ENCODE measurements at places on chromosomes 2 and 18. TPM values are rescaled to one million over a fixed set of nuclear protein-coding genes. Genes with fewer than 3 reads are reported as not detected.

DNA sequence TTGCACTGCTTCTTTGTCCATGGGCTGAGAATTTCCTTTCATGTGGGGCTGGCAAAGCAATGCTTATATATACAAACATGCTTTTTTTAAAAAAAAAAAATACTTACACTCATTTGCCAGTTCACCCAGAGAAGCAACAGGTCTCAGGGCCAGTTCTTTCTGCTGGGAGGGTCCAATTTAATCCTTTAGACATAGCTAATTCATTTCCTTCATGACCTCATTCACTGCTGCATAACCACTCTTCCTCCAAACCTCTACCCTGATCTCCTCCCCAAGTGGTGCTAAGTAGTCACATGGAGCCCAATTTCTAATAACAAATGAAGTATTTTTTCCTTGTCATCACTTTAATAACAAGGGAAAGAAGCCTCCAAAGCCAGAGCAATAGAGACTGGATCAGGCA lies 17.1 kb upstream of the TMEM178A start:
- H3K4me3 ChIP-seq, result no peak overlapping the region
- H3K27me3 ChIP-seq, result no peaks in the 10 kb centered on the region
- no peak overlapping the region for H3K27ac ChIP-seq
- no peaks in the 10 kb centered on the region for H3K4me1 ChIP-seq
- DNase-seq, result no peak

DNA sequence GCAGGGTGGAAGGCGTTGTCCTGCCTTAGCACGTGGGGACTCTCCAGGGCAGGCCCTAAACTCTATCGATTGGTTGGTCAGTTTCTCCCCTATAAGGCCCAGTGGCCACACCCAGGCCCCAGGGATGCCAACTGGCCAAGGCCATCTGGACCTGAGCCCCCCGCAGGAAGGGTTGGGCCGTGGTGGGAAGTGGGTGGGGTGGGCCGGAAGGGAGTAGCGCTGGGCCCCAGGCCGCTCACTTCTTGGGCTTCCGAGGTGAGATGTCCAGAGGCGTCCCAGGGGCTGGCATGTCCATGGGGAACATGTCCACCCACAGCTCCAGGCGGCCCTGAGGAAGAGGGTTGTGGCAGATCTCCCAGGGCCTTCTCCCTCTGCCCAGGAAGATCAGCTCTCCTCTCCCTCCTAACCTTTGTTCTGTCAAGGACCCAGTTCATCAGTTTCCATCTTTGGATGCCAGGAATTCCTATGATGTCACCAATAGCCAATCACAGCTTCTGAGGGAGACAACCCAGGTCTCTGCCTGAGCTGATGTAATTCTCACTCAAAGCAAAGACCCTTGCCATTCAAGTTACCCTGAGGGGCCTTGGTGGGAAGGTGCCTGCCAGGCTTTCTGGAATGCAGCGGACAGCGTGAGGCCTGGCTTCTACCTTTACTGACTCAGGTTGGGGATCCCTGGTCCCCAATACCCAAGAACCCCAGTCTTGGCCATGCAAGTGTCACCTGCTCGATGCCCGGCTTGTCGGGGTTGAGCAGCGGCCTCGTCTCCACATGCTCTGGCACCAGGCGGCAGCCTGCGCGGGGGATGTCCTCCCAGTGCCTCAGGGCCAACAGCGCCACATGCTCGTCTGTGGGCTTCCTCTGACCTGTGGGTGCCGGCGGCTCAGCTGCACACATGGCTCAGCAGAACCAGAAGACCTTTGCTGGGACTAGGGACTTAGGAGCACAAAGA lies 14.4 kb downstream of the OTOF start:
- no peak overlapping the region for H3K4me3 ChIP-seq
- DNase-seq, result no peak
- H3K4me1 ChIP-seq, result no peaks in the 10 kb centered on the region
- no peak overlapping the region for H3K27ac ChIP-seq

DNA sequence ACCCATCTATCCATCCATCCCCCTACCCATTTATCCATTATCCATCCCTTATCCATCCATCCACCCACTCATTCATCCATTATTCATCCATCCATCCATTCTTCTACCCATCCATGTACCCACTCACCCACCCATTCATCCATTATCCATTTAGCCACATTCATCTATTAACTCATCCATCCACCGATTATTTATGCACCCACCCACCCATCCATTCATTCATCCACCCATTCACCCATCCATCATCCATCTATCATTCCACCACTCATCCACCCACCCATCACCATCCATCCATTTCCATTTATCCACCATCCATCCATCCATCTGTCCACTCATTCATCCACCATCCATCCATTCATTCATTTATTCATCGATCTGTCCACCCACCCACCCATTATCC lies 137.4 kb upstream of the CTDP1 start:
- no peaks in the 10 kb centered on the region for H3K4me1 ChIP-seq
- no peaks in the 10 kb centered on the region for H3K27me3 ChIP-seq
- no peak overlapping the region for H3K4me3 ChIP-seq
- H3K27ac ChIP-seq, result no peak overlapping the region

DNA sequence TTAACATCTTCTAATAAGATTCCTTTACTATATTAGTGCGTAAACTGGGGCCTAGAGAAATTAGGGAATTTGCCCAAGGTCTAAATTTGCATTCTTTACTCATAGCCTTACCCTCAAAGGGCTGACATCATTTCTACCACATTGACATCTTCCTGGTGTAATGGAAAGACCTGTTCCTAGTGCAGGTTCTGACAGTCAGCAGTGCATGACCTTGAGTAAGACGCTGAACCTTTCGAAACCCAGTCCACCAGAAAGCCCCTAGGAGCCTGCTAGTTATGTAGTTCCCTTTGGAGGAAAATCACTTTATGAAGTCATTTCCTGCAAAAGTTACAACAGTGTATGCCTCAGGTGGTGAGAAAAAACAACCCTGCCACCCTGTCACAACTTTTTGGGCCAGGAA lies 388.3 kb downstream of the TNS1 start:
- peaks cover 4% of the 10 kb centered on the region for H3K27me3 ChIP-seq
- no peaks in the 10 kb centered on the region for H3K36me3 ChIP-seq
- no peaks in the 10 kb centered on the region for H3K4me1 ChIP-seq
- no peak overlapping the region for H3K27ac ChIP-seq
- H3K4me3 ChIP-seq, result no peak overlapping the region

GRCh38 chr18:55515941-55516710 lies 71.9 kb downstream of the TCF4 start:
- H3K4me1 ChIP-seq, result no peaks in the 10 kb centered on the region
- no peak overlapping the region for H3K4me3 ChIP-seq
- no peak for DNase-seq

GRCh38 chr2:108564510-108564909 lies 30.2 kb downstream of the LIMS1 start:
- DNase-seq, result no peak
- no peak overlapping the region for H3K4me3 ChIP-seq
- no peak overlapping the region for H3K27ac ChIP-seq
- no peaks in the 10 kb centered on the region for H3K4me1 ChIP-seq
- H3K36me3 ChIP-seq, result peaks cover 4% of the 10 kb centered on the region

GRCh38 chr2:58221909-58222308 lies 19.2 kb downstream of the FANCL start:
- no peaks in the 10 kb centered on the region for H3K27me3 ChIP-seq
- peaks cover 6% of the 10 kb centered on the region for H3K4me1 ChIP-seq
- no peak overlapping the region for H3K4me3 ChIP-seq
- peaks cover 11% of the 10 kb centered on the region for H3K36me3 ChIP-seq
- no peak overlapping the region for H3K27ac ChIP-seq
- DNase-seq, result peak; percentile 8

- peak; percentile 94 for DNase-seq
- peaks cover 8% of the 10 kb centered on the region for H3K36me3 ChIP-seq
- peaks cover 35% of the 10 kb centered on the region for H3K4me1 ChIP-seq
Observed at GRCh38 chr2:46164529-46165301, 132.5 kb upstream of the EPAS1 start.

GRCh38 chr2:217632043-217632442 lies 370.8 kb downstream of the TNS1 start:
- H3K4me3 ChIP-seq, result no peak overlapping the region
- no peak overlapping the region for H3K27ac ChIP-seq
- H3K4me1 ChIP-seq, result no peaks in the 10 kb centered on the region
- DNase-seq, result no peak

DNA sequence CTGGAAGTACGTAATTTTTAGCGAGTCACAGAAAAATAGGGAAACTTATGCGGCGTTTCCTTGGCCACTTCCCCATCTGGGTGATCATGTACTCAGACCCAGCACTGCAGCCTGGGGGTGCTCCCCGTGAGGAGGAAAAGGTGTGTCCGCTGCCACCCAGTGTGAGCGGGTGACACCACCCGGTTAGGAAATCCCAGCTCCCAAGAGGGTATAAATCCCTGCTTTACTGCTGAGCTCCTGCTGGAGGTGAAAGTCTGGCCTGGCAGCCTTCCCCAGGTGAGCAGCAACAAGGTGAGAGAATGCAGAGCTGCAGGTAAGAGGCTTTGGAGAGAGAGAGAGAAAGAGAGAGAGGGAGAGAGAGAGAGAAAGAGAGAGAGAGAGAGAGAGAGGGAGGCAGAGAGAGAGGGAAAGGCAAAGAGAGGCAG lies at the start of gene IL1R2:
Gene IL1R2 (plus strand): TSS at position 240 of the 425 bp plus-strand sequence. CDS start 16,616 bp downstream, outside the sequence.
- H3K36me3 ChIP-seq, result peaks cover 5% of the 10 kb centered on the region
- no peak within 1 kb of the TSS for H3K4me3 ChIP-seq
- peak; percentile 54 for DNase-seq
- H3K27ac ChIP-seq, result no peak within 1 kb of the TSS
- peaks cover 30% of the 10 kb centered on the region for H3K27me3 ChIP-seq

- peaks cover 6% of the 10 kb centered on the region for H3K4me1 ChIP-seq
- no peaks in the 10 kb centered on the region for H3K36me3 ChIP-seq
- no peak overlapping the region for H3K27ac ChIP-seq
- DNase-seq, result no peak
- H3K27me3 ChIP-seq, result no peaks in the 10 kb centered on the region
- no peak overlapping the region for H3K4me3 ChIP-seq
Observed at GRCh38 chr2:159853101-159853500, 55.1 kb upstream of the CD302 start.

DNA sequence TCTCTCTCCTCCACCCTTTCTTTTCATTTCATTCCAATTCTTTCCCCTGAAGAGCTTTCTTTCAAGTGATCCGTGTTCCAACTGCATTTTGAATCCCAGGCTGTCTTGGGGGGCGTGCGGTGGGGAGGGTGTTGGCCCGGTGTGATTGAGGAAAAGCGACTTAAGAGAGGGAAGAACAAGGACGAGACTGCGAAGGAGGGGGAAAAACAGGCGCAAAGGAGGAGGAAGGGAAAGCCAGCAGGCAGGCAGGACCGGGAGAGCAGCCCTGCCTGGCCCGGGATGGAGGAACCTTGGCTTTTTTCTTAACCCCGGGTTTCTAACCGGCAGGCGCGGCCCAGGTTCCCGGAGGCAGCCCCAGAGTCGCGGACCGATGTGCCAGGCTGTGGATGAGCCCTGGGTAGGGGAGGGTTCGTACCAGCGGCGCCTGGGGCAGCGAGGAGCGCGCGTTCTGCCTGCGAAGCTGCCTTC lies 1.3 kb downstream of the ADCYAP1 start:
- no peaks in the 10 kb centered on the region for H3K4me1 ChIP-seq
- peaks cover 36% of the 10 kb centered on the region for H3K27me3 ChIP-seq
- H3K36me3 ChIP-seq, result no peaks in the 10 kb centered on the region
- no peak for DNase-seq
- no peak overlapping the region for H3K4me3 ChIP-seq
- H3K27ac ChIP-seq, result no peak overlapping the region

The PLGLB2 gene
- total RNA-seq, result 1.1 TPM

The IL1F10 gene
- not detected for total RNA-seq

The PROC gene
- not detected for total RNA-seq
